Osteoblast (primary cell): ENCODE measurements at places on chromosomes 13 and 19. TPM values are rescaled to one million over a fixed set of nuclear protein-coding genes. Genes with fewer than 3 reads are reported as not detected.

The TMEM86B gene
- 1.5 and 2.5 TPM in 2 replicates for total RNA-seq

- DNase-seq = no peak
Measured at GRCh38 chr13:23453132-23453531, 19.6 kb upstream of the SACS start.

The SERPINE3 gene
- total RNA-seq = not detected in 2 replicates

- DNase-seq = no peak
Measured at GRCh38 chr13:114125589-114125988, 6.8 kb downstream of the RASA3 start.

The CLIP3 gene
- total RNA-seq = 13.4 and 21.2 TPM in 2 replicates

DNA sequence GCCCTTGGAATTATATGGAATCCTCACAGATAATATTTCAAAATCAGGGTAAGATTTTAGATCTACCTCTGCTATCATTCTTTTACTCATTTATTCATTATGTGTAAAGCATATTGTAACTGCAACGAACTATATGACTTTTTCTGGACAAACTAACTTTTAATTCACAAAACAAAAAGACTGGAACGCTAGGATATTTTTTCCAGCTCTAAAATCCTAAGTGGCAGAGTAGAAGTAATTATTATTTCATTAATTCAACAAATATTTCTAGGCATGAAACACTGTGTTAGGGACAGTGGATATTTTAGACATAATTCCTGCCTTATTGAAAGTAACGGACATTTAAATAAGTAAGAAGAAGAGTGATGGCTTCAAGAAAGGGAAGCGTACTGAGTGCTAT is 26.9 kb upstream of the SOX21 start:
- no peak for DNase-seq

DNA sequence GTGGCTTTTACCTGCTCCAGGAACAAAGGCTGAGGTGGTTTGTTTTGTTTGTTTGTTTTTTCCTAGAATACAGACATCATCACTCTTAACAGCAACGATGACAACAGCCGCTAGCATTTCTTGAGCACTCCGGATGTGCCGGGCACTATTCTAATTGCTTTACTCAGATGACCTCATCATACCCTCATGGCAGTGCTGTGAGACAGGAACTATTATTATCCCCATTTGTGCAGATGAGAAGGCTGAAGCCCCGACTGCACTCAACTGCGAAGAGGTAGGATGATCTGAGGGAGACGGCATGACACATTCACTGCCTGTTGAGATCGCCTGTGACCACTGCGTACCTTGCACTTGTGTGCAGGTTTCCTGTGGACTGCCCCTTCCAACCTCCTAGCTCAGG is 66.5 kb downstream of the CCDC70 start:
- DNase-seq = no peak

The ZNF610 gene
- 2.9 and 3.3 TPM in 2 replicates for total RNA-seq

- DNase-seq = no peak
Measured at GRCh38 chr19:7254590-7254989, 39.6 kb downstream of the INSR start.

DNA sequence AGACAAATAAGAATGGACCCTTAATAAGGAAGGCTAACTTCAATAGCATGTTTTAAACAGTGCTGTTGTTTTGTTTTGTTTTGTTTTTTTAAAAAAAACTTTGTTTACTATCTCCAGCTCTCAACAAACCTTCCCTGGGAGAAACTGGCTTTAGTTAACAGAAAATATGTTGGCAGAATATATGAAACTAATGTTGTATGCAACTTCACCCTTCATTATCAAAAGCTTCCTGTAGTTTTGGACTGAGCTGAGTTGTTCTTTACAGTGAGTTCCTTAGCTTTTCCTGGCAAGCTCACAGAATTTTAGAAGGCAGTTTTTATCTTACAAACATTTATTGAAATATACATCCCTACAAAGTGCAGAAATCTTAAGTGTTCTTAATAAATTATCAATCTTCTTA is 2480.7 kb upstream of the PCDH20 start:
- DNase-seq = no peak

GRCh38 chr13:26952551-26953143 is 192.1 kb upstream of the GPR12 start:
- DNase-seq = no peak

DNA sequence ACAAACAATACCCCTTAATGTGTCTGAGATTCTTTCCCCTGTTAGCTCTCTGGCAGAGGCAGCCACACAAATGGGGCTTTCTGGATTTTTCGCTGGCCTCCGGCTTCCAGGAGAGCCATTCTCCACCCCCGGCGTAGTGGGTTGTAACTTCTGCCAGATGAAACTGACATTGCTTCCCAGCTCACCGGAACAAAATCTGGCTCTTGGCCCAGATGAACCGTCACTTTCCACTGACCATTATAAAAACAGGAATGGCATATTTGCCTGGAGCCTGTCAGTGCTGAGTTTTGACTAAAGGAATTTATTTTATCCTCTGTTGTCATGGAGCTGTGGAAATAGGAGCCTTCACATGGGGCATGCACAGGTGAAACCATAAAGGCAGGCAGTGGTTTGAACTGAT is 120.6 kb upstream of the GPR12 start:
- DNase-seq = peak; percentile 58

The SELENOV gene
- not detected in 2 replicates for total RNA-seq

- DNase-seq = no peak
Measured at GRCh38 chr13:33678906-33679657, 138.9 kb upstream of the RFC3 start.

DNA sequence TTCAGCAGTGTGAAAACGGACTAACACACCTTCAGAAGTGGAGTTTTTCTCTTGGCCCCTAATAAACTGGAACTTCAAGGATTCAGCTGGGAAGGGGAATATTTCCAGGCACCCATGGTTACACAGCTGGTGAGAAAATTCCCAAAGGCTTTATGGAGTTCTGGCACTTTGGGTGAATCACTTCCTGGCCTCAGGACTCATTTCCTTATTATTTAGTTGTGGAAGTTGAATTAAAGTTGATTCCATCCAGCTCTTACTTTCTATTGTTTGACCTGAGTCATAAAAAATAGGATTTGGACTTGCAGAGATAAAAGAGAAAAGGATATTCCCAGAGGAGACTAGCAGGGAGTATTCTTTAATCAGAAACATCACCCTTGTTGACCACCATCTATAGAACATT is 882.1 kb downstream of the UQCRFS1 start:
- DNase-seq = no peak

DNA sequence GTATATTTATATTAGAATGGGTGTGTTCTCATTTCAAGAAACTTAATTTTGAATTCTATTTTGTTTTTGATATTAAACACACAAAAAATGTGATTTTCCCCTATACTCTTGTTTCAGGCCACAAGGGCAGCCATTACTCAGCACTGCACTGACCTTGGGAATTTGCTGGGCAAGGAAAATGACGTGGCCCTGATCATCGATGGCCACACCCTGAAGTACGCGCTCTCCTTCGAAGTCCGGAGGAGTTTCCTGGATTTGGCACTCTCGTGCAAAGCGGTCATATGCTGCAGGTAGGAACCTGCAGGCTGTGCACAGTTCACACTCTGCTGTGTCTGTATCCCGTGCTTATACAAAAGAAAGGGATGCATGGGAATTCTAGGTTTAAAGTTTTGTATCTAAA is 327.3 kb downstream of the ATP8A2 start:
- no peak for DNase-seq

DNA sequence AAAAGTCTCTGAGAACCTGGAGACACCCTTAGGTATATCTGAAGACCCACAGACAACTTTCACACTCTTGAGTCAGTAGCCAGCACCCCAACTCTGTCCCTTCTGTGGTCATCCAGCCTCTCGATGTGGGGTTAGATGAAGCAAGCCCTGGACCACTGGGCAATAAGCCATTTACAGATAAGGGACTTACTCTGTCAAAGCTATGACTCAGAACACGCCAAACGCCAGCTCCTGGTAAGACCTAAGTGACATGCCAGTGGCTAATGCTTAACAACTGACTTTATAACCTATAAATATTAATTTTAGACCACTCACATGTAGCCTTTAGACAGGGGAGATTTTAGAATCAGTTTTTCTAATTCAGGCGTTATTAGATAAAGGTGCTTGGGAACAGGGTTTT is 85.7 kb downstream of the SHISA2 start:
- no peak for DNase-seq

- no peak for DNase-seq
Measured at GRCh38 chr19:41274802-41275201, 10.6 kb downstream of the HNRNPUL1 start.

The CBLC gene
- not detected in 2 replicates for total RNA-seq

The BST2 gene
- total RNA-seq = 10.1 and 13.8 TPM in 2 replicates

The NOVA2 gene
- not detected in 2 replicates for total RNA-seq

- DNase-seq = no peak
Measured at GRCh38 chr19:17149393-17150135, 65.6 kb upstream of the USE1 start.

GRCh38 chr13:93039131-93039530 is 187.5 kb upstream of the GPC6 start:
- no peak for DNase-seq

DNA sequence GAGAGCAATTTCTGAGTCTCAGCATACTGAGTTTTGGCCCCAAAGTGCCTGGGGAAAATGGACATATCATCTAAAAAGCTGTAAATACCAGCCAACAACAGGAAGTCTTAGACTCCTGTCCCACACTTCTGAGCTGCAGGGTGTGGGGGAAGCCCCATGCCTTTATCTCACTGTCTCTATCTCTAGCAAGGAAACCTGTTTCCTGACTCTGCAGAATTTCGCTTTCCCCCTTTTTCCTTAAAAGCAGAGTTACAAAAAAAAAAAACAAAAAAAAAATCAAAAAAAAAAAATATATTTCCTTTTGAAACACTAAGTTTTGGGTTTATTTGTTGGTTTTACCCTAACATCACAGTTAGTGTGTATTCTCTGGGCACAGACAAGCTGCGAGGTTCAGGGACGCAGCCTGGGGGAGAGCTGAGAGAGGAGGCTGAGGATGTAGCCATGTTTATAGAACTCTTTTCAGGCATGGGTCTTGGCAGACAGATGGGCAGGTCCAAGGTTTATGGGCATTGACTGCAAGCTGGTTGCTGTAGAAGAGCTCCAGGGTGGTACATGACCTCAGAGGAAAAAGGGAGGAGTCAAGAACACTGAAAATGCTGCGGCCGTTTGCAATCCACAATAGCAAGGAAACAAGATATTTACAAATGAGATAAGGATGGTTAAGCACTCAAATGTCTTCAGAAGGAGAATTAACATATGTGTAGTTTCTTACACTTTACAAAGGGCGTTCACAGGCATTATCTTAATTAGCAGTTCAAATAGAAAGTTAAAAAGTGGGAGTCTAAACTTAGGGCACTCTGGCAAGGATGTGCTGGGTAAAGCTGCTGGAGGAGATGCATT is 4.9 kb downstream of the MBNL2 start:
- no peak for DNase-seq

GRCh38 chr19:56106397-56106849 is 14.7 kb downstream of the ZNF787 start:
- peak; percentile 43 for DNase-seq

DNA sequence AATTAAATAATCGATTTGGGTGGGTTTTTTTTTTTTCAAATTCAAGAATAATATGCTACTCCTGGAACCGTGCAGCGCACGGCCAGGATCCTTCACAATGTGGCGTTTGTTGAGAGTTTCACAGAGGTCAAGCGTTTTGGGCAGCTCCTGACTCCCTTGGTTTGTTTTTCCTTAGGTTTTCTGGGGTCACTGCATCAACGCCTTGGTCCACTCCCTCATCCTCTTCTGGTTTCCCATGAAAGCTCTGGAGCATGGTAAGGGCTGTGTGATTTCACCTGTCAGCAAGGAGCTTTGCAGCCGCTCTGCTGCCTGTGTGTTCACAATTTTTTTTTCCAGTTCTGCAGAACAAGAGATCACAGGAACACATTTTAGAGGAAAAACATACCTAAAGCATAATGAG is 212.4 kb downstream of the SHISA2 start:
- DNase-seq = no peak

DNA sequence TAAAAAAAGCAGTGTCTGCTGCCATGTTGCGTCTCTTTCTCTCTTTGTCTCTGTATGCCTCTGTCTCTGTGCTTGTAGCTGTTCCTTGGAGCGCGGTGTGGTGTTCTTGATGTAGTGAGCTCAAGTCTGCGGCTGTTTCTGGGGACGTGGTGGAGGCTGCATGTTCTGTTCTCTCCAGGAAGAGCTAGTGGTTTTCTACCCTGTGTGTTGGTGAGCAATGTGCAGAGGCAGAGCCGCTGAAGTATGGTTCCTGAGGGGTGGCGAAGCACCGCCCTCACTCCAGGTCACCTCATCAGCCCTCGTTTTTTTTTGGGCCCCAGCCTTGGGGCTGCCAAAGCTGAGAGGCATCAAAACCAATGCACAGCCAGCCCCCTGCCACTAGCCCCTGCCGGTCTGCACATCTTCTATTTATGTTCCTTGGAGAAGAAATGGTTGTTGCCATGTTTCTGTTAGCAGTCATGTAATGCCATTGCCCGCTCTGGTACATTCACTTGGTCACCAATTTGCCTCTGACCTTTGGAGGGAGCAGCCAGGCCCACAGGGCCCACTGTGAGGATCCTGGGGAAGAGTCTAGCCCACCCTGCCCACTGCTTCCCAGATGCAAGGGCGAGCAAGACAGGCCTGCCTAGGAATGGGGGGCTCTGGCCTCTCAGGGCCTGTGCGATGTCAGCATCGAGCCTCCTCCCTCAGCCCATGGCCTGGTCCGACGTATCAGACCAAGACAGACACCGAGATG is 7.2 kb downstream of the HNRNPL start:
- no peak for DNase-seq

DNA sequence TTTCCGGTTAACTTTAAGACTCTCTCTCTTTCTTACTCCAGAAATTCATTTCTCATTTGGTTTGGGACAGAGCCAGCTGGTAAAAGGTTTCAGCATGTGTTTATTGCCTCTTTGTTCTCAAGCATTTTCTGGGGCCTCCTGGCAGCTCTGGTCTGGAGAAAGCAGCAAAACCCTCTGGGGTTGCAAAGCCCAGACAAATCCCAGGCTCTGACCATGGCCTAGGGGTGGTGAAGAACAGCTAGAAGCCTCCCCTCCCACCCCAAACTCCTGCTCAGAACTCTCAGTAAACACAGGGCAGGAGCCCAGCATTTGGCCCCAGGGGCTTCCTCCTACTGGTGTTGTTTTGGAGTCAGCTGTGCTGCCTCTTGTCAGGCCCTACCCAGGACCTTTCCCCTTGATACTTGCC is 124.2 kb upstream of the SERP2 start:
- DNase-seq = peak; percentile 56

DNA sequence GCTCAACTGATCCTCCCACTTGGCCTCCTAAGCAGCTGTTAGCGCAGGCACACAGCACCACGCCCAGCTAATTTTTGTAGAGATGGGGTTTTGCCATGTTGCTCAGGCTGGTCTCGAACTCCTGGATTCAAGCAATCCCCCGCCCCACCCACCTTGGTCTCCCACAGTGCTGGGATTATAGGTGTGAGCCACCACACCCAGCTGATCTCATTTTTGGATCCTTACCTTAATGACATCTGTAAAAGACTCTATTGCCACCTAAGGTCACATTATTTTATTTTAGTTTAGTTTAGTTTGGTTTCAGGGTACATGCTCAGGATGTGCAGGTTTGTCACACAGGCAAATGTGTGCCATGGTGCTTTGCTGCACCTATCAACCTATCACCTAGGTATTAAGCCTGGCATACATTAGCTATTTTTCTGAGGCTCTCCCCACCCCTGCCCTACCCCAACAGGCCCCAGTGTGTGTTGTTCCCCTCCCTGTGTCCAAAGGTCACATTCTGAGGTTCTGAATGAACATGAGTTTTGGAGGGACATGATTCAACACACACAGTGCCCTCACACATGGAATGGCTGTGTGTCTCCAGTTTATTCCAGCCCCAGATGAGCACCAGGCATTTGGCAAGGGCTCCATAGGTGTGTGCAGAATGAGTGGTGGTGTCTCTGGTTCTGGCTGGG is 1.3 kb downstream of the OR10H5 start:
- DNase-seq = no peak

GRCh38 chr19:18430417-18431144 is 7.4 kb downstream of the ISYNA1 start:
- DNase-seq = no peak
